NCI-H1417 treated with DMSO at 0.1 percent for 48 hours (cell line): ENCODE measurements at places on chromosomes 12 and 14.

DNA sequence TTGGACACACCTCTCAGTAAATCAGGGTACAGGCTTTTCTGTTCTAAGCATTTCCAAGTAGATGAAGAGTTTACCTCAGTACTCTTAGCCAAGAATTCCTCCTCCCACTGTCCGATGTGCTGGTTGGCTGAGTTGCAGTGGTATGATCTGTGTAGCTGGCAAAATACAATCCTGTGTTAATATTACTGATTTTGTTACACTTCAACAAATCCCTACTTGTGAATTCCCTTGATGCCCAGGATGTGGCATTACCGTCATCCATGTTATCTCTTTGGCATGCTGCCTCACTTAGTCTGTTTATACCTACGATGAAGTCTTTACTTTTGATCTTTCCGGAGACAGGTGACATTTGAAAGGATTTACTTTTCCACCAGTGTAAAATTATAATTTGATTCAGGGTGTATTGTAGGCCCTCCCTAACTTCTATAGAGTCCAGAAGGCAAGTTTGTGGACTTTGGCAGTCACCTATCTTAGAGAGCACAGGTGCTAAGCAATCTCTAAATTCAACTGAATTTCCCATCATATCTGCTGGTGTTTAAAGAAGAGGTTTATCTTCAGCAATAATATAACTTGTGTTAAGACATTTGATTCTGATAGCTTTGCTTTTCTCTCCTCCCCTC lies 10.1 kb downstream of the CCDC196 start:
- no peak for DNase-seq

DNA sequence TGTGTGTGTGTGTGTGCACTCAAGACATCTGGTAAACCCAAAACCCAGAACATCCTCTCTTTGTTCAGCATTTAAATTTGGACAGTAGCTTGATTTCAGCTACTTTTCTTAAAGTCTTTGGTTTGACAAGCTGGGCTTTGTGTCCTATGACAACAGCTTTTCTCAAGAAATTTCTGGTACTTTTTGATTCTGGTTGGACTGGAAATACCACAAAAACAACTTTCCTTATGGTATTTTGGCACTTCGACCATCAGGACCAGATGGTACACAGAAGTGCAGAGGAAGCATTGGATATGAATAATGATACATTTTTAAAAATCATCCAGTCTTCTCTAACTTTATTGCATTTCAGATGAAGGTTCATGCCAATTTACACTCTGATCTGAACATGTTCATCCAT lies 286.6 kb upstream of the FLRT2 start:
- DNase-seq = no peak

DNA sequence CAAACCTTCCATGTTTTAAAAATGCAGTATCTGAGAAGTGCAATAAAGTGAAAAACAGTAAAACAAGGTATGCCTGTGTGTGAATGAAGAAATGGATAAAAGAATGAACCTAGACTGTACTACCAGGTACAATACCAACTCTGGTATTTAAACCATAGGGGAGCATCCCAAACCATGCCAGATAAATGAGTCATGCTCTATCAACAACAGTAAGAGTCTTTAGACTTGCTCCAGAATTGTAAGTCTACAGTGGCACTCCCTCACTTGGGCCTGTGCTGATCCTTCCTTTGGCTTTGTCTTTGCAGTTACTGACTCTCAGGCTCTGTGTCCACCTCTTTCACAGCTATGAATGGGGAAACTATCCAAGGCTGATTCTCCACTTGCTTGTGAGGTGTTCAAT lies 38.1 kb downstream of the BBS10 start:
- DNase-seq = no peak

DNA sequence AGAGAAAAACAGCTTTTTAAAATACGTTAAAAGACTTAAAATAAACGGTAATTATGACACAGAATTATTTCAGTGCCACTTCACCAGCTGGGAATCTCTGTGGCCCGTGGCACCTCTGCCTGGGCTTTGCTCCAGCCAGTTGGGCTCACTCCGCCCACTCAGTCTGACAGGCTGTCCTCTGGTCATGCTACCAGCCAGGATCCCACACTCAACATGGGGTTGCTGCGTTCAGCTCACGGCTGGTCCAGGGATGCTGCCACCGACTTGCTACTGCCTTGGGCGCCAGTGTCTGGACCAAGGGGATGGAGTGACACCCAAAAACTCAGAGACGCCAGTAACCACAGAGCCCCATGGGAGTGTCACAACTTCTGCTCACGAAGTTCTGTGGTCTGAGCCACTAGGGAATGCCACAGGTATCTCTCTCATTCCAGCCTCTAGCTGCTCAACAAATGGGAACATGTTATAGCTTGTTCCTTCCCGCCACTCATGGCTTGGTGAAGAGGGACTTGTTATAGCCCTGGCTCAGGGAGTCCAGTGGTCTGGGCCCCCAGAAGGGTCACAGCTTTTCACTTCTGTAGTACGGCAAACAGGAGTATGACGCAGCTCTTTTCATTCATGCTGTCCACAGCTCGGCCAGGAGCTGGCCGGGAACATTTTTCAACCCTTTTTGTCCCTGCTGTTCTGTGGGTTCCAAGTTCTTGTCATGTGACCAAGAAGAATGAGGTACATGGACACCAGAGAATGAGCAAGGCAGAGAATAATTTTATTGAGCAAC lies 23.4 kb upstream of the ATXN7L3B start:
- no peak for DNase-seq

DNA sequence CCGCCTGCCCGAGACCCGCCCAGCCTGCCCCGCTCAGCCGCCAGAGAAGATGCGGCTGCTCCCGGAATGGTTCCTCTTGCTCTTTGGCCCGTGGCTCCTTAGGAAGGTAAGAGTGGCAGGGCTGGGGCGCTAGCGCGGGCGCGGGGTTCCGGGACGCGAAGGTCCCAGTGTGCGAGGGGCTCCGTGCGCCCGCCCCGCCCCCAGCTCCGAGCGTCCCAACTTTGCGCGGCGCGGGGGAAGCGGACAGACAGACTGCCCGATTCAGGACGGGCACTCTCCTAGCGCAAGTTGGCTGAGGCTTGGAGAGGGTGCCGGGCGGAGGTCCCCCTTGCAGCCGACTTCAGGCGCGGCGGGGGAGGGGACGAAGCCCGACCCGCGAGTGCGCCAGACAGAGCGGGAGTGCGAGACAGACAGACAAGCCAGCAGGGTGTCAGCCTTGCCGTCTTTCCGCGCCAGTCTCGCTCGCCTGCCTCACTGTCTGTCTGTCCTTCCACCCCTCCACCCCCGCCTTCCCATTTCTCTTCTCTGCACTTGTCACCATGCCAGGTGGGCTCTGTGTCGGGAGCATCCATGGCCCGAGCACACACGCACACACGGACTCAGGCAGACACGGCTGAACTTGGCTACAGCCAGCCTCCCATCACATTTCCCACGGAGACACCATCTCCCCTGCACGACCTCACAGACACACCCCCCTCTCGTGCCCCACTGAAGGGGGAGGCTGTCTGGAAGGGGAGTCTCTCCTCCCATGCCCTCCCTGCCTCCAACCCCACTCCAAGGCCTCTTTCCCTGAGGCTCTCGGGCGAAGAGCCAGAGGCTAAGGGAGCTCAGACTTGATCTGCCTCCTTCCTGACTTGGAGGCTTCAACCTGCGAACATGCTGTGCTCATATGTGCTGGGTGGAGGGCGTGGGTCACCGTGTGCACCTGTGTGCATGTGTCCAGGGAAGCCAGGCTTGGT lies 606 bp downstream of the NXPH4 start:
- no peak for DNase-seq

DNA sequence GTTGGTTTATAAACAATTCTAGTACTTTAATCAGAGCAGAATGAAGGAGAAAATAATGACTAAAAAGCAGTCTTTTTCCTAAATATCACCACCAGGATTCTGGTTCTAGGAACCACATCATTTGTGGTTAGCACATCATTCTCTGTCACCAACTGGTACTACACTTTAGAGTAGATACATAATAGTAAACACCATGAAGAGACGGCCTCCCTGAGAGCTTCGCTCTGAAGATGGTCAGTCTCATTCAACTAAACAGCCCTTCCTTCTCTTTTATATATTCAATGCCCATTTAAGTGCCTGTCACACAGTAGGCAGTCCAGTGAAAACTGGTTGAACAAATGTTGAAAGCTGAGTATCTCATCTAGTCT lies 10.9 kb downstream of the SLC38A2 start:
- no peak for DNase-seq

DNA sequence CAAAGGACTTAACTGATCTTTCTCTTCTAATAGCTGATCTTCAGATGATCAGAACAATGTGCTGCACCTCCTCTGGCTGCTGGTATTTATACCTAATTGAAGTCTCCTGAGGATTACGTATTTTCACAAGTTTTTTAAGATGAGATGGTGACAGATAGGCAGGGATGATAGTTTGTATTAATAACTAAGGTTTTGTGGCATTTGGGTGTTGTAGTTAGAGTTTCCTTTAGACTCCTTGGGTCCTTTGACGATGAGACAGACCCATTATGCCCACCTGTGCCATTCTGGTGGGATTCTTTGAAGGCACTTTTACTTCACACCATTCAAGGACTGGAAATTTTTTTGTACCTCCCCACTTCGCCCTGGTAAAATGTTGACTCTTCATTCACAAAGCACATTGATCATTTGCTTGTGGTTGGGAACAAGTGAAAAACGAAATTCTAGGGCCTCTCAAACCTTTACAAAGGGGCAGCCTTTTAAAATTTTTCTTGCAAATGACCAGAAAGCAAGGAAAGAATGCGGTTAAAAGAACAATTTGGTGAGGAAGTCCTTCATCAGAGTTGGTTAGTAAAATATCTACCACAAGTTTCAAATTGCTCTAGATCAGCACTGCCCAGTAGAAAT lies at the start of gene IFNG:
TSS of gene IFNG (minus strand) at position 60 of the 624 bp plus-strand sequence. CDS start 125 bp downstream, outside the sequence.
- DNase-seq = no peak

- no peak for DNase-seq
These were observed 78.6 kb downstream of the ARF6 start for GRCh38 chr14:49971156-49972130.

GRCh38 chr12:16331998-16332397 lies 15.4 kb upstream of the MGST1 start:
- DNase-seq = no peak

- DNase-seq = no peak
These were observed 26.9 kb downstream of the CLMN start for GRCh38 chr14:95292660-95293425.

- no peak for DNase-seq
These were observed 2.9 kb downstream of the SALL2 start for GRCh38 chr14:21523203-21523602.

- DNase-seq = no peak
These were observed 170.6 kb upstream of the CCDC196 start for GRCh38 chr14:66315548-66315947.

- DNase-seq = no peak
These were observed 14.4 kb downstream of the TMTC1 start for GRCh38 chr12:29769162-29769858.

GRCh38 chr12:132206046-132206434 lies 61.8 kb downstream of the NOC4L start:
- no peak for DNase-seq

- DNase-seq = no peak
These were observed 381.5 kb upstream of the STXBP6 start for GRCh38 chr14:25431211-25432076.

- no peak for DNase-seq
These were observed 23.8 kb downstream of the XPOT start for GRCh38 chr12:64427988-64428387.

DNA sequence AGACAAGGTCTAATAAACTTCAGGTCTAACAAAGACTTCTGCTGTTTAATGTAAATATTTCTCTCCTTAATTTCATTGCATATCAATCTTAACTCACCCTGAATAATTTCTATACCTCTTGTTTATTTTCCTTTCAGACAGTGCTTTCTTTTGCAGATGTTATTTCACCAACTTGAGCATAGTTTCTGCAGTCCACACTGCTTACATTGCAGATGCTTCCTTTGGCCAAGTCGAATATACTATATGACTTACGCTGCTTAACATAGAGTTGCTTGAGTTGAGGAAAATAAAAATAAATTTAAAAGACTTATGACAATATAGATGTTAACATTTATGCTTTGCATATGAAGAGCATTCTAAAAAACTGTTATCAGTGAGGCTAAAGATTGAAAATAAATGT lies 217.7 kb downstream of the PTPRO start:
- DNase-seq = no peak

GRCh38 chr12:90896821-90897220 lies 58.2 kb downstream of the CCER1 start:
- DNase-seq = no peak

- DNase-seq = no peak
These were observed 101.4 kb downstream of the CALM1 start for GRCh38 chr14:90498198-90498597.

GRCh38 chr12:106953352-106954250 lies 2.1 kb upstream of the TMEM263 start:
- DNase-seq = no peak
